ENCODE measurements at places on chromosomes 7 and 10.

DNA sequence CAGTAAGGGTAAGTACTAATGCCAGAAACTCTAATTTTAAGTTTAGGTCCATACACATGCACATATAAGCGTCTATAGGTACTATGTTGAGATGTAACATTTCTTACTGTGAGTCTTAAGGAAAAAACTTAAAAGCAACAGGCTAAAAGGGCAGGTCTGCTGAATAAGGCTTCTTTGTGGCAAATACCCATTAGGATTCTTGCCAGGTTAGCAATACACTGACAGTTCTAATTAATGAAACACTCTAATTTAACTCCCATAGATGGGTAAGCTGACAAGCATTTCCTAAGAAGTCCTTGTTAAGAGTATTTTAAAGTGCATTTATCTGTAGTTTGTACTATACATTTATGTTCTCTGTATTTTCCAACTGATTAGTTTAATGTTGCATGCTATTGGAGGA lies 14.0 kb downstream of the SCRN1 start:
- DNase-seq = no peak

GRCh38 chr7:91193141-91193540 lies 71.1 kb upstream of the FZD1 start:
- DNase-seq = peak; percentile 11

GRCh38 chr7:71706597-71706975 lies 574.6 kb downstream of the GALNT17 start:
- DNase-seq = no peak

DNA sequence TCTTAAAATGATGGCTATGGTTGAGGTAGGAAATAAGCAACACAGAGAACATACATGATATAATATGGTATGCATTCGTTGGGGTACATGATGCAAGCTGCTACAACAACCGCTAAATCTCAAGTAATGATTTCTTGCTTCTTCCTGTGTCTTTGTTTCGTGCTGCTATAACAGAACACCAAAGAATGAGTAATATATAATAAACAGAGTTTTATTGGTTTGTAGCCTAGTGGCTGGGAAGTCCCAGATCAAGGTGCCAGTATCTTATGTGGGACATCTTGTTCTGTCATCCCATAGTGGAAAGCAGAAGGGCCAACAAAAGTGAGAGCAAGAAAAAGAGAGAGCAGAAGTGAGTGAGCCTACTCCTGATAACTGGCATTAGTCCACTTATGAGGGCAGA lies 689.7 kb downstream of the SUGCT start:
- no peak for DNase-seq

DNA sequence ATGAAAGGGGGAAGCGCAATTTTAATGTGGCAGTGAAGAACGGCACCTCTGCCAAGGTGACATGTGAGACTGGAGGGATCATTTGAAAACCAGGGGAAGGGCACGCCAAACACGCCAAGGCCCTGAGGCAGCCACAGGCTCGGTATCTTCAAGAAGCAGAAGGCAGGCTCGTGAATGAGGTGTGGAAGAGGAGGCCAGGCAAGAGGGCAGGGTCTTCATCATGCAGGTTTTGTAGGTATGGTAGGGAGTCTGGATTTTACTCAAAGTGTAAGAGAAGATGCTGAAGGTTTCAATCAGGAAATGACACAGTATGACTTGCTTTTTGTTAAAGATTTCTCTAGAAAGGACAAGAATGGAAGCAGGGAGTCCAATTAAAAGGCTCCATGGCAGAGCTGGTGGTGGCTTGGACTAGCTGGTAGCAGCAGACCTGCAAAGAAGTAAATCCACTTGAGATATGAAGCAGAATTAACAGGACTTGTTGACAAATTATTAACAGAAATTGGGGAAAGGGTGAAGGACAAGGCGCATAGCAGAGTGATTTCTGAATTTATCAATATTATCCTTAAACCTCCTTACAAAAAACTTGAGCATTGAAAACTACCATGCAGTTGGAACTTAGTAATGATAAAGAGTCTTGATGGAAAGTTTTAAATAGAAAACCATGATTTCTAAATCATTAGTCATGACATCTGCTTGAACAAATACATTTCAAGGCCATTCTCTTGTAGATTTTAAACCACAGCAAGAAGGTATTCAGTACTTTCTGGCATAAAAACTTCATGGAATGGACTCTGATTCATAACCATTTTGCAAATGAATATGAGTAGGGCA lies 70.4 kb downstream of the COA1 start:
- peak; percentile 71 for DNase-seq

DNA sequence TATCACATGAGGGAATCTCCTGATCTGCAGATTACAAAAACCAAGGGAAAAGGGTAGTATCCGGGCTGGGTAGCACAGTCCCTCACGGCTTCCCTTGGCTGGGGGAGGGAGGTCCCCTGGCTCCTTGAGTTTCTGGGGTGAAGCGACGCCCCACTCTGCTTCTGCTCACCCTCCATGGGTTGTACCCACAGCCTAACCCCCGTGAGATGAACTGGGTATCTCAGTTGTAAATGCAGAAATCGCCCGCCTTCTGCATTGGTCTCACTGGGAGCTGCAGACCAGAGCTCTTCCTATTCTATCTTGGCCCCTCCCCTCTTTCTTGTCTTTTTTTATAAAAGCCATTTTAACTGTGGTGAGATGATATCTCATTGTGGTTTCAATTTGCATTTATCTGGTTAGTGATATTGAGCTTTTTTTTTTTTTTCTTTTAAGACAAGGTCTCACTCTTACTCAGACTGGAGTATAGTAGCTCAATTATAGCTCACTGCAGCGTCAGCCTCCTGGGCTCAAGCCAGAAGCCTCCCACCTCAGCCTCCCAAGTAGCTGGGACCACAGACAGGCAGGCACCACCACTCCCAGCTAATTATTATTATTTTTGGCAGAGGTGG lies 87.8 kb downstream of the ABCC2 start:
- no peak for DNase-seq

DNA sequence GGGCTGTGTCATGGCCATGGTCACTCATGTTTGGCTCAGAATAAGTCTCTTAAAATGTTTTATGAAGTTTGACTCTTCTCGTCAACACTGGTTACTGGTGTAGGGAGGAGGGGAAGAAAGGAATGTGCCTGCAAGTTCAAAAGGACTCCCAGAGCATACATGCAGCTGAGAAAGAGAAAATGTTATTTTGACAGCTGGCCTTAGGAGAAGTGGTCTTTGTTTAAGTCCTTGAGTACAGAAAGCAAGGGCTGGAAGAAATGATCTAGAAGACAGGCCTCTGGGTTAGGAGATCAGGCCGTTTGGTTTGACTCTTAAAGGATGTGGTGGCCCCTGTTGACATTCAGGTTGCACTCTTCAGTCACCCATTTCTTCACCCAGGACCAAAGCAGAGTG lies 245.5 kb downstream of the REEP3 start:
- peak; percentile 40 for DNase-seq

- DNase-seq = no peak
Observed at GRCh38 chr7:2260820-2261219, 18.8 kb downstream of the NUDT1 start.

GRCh38 chr10:119270762-119271366 lies 63.5 kb downstream of the GRK5 start:
- DNase-seq = no peak

GRCh38 chr7:86477343-86477935 lies 166.3 kb upstream of the GRM3 start:
- no peak for DNase-seq

- peak; percentile 5 for DNase-seq
Observed at GRCh38 chr10:93926613-93927012, 32.8 kb downstream of the SLC35G1 start.

DNA sequence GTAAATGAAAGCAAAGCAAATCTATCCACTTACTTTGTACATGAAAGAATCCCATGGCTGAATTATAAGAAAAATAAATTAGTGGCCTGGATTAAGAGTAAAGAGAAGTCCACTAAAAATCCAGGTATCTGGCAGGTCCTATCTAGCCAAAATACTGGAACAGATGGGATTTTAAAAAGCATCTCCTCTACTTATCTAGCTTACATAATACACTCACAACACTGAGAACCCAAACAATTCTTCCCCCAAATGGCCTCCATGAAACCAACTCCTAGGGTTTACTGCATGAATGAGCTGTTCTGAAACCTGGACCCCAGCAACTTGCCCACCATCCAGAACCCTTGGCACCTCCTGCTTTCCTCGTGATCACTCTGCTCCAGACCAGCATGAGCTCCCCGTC lies 61.3 kb downstream of the AFAP1L2 start:
- DNase-seq = no peak

- DNase-seq = peak; percentile 72
Observed at GRCh38 chr10:61897671-61898434, 3.6 kb upstream of the ARID5B start.

DNA sequence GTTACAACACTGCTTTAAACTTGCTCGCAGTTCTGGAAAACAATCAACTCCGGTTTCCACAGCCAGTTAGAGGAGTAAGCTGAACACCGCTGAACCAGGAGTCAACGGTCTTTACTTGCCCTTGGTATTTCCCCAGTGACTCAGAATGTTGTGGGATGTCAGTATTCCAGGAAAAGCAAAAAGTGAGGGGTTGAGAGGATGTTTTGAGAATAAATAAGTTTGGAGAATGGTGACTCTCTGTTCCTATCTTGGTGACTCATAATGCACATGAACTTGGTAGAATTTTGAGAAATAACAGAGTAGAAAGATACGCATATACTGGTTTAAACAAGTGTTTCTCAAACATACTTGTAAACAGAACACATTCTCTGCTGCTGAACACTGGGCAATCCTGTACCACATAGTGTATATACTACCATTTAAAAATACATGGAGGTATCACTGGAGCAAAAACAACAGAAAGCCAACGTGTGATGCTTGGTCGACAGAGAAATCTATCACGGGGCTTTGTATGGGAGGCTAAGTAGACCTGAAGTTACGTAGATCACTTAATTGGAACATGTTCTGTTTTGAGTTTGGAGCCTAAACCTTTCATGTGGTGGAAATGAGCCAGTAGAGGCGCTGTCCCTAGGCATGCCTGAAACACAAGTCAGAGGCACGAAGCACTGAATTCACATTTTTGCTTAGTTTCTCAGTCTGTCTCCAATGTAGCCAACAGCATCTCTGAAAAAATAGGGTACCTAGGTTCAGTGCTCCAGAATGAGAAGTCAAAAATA lies 534.3 kb downstream of the PARD3 start:
- peak; percentile 80 for DNase-seq

GRCh38 chr10:28077889-28078288 lies 79.0 kb upstream of the ODAD2 start:
- DNase-seq = peak; percentile 37

- DNase-seq = no peak
Observed at GRCh38 chr7:31000161-31000693, 36.5 kb downstream of the GHRHR start.

DNA sequence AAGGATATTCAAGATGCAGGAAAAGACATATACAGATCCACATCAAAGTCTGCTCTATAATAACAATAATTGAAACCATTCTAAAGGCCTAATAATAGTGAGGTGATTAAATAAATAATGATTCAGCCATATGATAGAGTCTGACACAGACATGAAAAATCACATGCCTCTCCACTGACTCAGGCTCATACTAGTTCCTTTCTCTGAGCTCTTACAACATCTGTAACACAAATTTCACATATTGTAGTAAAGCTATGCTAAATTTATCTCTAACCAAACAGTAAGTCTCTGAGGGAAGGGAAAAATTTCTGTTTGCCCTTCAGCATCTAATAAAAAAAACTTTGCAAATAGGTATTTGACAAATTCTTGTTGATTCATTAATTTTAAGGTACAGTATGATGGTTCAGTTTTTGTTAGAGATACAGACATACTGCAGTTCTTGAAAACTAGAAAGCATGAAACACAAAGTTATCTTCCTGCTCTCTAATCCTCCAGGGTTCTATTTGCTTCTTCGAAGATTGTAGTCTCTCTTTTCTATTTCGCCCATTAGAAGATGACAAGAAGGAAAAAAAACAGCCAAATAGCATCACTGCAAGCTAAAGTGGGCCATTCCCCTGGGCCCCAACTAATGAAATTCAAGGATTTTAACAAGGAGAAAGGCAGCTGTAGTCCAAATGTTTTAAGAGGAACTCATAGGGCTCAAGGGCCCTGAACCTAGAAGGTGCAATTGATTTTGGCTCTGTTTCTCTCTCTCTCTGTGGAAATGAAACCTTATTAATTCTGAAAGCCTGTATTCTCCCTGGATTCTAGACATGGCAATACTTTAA lies 53.9 kb downstream of the CUBN start:
- peak; percentile 64 for DNase-seq

DNA sequence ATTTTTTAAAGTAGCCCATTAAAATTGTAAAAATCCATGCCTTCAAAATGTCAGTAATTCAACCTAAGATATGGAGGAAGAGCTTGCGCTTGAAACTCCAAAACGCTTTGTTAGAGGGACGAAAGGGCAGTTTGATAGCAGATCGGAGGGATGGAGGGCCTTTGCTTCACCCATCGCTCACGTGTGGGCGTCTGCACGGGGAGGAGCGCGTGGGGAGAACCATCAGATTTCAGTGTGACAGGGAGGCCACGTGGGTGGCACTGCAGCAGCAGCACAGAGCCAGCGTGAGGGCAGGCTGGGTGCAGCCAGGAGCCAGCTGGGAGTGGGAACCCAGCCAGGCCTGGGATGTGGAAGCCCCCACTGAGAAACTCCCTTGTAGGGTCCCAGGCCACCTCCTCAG lies 325.5 kb downstream of the PAXIP1 start:
- DNase-seq = no peak
